ENCODE measurements at places on chromosomes 5 and 9.

DNA sequence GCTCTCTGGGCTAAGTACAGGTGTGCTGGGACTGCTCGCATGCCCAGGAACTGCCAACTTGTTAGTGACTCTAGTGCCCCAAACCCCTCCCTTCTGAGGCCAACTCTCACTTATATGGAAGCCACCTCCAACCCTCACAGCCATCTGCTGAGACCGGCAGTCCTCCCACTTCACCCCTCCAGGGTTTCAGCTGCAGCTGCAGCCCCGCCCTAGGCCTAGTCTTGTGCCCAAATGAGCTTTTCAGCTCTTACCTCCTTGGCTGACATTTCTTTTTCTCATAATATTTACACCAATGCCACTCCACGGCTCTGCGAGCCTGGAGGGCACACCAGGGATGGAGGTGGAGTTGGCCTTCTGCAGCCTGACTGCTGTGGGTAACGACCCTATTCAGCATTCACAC is 166.6 kb downstream of the ROR2 start:
- no peak for DNase-seq

- DNase-seq, result no peak
Observed at GRCh38 chr5:180178531-180179441, 30.2 kb downstream of the RASGEF1C start.

DNA sequence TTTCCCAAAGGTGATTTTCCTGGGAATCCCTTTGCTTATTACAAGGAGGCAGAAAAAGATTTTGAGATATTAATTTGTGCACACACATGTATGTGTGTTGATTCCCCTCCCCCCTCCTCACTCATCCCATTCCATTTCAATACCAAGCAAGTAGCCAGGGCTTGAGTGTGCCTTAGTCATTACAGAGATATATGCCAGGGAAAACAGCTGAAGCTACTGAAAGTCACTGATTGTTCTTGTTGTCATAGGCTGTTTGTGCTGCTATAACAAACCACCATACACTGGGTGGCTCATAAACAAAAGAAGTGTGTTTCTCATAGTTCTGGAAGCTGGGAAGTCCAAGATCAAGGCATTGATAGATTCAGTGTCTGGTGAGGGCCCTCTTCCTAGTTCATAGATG is 158.6 kb downstream of the BAAT start:
- no peak for DNase-seq

DNA sequence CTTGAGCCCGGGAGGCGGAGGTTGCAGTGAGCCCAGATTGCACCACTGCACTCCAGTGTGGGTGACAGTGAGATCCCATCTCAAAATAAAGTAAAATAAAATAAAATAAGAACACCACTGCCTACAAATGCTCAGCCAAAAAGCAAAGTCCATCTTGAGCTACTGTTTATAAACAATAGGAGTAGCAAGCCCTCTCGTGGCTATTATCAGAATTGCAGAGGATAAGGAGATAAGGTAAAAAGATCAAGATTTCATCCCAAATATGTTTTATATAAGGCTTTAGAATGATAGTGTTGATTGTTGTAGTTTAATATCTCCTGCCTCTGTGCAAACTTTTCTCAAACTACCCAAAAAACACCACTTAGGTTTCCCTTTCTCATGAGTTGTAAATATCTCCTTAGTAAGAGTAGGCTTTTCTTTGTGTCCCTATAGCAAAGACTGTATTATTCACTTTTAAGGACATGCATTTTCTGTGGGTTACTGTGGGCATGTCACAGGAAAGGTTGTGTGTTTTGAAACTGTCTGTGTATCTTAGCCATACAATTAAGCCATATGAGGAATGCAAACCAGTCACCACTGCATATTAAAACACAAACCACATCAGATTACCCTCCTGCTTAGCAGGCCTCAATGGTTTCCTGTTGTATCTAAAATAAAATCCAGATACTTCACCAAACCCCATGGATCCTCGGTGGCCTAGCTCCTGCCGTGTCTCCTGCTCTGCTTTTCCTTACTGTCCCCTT is 31.8 kb upstream of the CKS2 start:
- peak; percentile 51 for DNase-seq

GRCh38 chr5:14059810-14060209 is 83.3 kb upstream of the TRIO start:
- no peak for DNase-seq

Measured in cardiac muscle cell (in vitro differentiated cells and primary cell).